ENCODE measurements at places on chromosomes 6 and 20. TPM values are rescaled to one million over a fixed set of nuclear protein-coding genes. Genes with fewer than 3 reads are reported as not detected.

- no peak for DNase-seq
Measured at GRCh38 chr6:137475103-137475502, 19.1 kb downstream of the OLIG3 start.

PLCB4 gene
- total RNA-seq = not detected

DNA sequence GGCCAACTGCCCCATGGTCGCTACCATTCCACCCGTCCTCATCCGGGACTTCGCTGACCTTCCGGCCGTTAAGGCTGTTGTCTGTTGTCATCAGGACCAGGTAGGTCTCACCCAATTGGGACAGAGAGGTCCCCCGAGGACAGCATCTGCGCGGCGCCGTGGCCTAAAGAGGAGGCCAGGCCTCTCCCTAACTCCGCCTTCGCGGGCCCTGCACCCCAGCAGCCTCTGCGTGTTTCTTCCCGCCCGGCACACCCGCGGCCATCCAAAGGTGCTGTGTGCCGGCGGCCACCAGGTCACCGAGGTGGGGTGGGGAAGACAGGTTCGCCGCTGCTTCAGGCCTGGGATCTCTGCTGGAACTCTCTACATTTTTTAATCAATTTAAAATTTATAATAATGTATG, 9.0 kb downstream of the OR2W1 start:
- DNase-seq = no peak

EFCAB8 gene
- 0.57 TPM for total RNA-seq

MLN gene
- total RNA-seq = not detected

DNA sequence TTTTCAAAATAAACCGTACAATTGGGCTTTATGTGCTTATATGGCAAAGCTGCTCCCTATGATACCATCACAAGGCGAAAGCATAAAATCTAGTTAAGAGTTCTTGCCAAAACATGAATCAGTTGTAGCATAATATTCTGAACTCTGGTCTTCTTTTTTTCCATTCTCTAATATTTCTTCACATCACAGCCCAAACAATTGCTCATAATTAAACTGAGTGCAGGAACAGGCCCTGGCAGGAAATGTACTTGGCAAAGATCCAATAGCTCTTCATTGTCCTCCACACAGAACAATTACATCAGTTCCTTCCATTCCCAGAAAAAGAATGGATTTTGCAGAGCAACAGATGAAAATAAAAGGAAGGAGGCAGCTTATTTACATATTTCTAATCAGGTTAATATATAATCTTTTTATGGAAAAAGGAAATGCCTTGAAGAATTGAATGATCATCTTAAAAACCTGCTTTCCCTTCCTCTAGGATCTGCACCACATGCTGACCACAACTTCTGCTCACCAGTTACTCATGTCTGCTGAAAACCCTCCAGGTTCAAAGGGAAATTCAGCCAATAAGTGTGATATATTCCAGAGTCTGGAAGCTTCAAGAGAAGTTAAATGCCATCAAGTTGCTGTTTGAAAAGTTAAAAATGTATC, 123.3 kb upstream of the COL21A1 start:
- no peak for DNase-seq

- no peak for DNase-seq
Measured at GRCh38 chr6:20712011-20712410, 177.8 kb downstream of the CDKAL1 start.

FOXF2 gene
- total RNA-seq = not detected

DNA sequence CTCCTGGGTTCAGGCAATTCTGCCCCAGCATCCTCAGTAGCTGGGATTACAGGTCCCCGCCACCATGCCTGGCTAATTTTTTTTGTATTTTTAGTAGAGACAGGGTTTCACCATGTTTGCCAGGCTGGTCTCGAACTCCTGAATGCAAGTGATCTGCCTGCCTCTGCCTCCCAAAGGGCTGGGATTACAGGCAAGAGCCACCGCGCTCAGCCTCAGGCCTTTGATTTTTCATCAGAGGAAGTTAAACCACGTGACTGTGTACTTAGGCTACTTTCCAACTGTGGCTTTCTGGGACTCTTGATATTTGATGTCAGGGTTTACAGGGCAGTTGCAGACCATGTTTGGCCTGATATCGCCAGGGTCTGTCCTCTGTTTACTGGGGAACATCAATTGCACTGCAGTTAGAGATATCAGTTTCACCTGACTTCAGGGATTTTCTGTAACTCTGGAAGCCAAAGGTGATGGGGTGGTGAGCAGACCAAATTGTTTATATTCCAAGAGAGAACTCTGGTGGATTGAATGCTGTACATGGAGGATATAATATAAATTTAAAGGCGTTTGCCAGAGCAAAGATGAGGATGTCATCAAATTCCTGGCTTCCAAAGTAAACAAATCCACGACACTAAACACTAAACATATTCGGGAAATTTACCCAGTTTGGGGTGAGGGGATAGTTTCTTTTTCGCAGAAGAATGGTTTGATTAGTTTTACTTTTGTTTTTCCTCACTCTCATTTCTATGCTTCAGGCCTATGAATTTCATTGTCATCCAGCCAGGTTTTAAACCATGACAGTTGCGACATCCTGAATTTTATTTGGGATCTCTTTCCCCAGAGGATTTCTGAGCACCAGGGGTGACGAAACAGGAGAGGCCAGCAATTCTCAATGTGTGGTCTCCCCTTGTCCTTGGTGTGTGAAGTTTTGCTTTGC, 4.2 kb downstream of the PSMF1 start:
- DNase-seq = peak; percentile 37

GRCh38 chr20:48910347-48910781, 11.1 kb upstream of the ARFGEF2 start:
- no peak for DNase-seq

DNA sequence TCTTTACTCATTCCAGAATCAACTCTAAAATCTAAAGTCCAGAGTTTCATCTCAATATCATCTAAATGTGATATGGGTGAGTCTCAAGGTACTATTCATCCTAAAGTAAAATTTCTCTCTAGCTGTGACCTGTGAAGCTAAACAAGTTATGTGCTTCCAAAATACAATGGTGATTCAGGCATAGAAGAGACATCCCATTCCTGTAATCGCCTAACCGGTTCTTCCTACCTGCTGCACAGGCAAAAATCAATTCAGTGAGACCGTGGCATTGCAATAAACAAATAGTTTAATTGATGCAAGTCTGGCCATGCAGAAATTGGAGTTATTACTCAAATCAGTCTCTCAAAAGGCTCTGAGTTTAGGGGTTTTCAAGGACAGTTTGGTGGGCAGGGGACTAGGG, 232.8 kb downstream of the UBE3D start:
- DNase-seq = no peak

DNA sequence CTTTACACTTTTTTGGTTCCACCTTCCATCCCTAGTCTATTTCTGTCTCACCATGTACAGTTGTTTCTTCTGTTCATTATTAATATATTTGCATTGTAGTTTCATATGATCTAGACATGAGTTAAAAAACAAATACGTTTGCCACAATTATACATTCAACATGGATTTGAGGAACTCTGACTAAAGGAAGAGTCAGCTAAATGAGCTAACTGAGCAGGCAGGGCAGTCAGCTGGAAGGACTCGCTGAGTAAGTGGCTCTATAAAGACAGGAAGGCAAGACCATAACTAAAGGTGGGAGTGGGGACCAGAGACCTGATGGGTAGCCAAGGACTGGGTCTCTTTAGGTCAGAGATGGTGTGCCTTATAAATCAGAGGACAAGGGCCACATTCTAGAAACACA, 26.3 kb downstream of the TMX4 start:
- DNase-seq = no peak

Measured in activated naive CD4-positive, alpha-beta T cell treated with anti-CD3 and anti-CD28 coated beads for 36 hours (primary cell).